DMS153 (cell line): ENCODE measurements at places on chromosomes 6 and 20.
A peak's percentile ranks its signal among the peaks of the same experiment; 100 is the strongest.

DNA sequence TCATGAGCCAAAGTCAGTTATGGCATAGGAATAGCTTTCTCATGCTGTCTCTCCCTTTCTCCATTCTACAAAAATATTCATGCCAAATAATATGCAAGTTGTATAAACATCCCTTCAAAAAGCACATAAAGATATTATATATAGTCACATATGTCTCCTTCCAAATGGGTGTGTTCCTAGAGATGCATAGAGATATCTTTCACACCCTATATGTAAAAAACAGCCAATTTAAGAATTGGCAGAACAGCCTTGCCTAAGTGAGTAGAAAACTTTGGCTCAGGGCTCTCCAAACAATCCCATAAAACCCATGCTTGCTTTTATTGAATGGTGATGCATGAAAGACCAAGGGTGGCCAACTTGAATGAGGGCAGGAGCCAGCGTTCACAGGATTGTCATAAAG is 274.7 kb upstream of the SUPT3H start:
- DNase-seq: no peak

DNA sequence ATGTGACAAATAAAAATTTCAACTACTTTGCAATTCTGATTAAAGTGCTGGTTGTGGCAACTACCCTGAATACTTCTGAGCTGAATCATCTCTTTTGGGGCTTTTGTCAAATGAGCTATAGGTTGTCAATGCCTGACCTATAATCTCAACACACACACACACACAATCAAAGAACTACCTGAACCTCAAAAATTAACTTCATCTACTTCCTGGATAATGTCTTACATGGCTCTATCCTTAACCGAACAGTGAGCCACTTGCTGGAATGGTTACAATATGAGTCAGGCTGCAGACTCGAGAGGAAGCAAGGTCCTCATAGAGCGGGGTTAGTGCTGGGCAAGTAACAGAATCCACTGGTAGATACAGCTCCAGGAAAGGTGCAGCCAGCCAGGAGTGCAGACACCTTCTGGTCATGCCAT is 70.6 kb upstream of the DST start:
- no peak for DNase-seq

DNA sequence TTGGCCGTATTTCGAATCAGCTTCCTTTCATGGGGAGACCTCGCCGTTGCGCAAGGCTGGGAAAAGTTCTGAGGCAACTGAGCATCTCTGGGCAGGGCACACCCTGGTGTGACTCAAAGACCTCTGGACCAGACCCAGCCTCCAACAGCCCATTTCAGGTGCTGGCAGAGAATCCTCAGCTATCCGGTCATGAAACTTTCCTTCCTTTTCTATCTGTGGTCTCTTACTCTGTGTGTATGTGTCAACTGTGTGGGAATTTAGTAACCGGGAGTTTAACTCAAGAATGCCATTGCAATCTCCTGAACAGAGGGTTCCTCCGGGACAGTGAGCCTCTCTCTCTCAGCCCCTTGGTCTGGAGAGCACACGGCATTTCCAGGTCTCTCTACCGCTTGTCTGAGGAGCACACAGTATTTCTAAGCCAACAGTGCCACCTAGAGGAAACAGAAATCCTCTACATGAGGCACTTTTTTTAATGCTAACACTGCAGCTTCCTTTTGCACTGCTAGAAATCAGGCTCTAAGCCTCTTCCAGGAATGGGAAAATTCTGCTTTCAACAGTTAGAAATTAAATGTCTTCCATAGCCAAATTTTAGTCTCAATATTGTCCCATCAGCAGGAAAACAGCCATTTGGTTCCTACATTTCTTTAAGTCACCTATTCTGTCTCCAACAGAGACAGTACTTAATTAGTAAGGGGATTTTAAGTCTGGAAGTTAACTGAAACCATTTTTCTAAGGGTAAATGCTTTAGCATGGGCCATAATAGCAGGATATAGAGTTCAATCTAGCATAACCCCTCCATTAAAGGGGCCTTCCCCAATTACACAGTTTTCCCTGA is 32.7 kb downstream of the PLN start:
- DNase-seq: peak; percentile 52

GRCh38 chr6:16391451-16391912 is 153.1 kb downstream of the GMPR start:
- DNase-seq: no peak

- DNase-seq: no peak
These were observed 26.5 kb upstream of the GFOD1 start for GRCh38 chr6:13513626-13514502.

DNA sequence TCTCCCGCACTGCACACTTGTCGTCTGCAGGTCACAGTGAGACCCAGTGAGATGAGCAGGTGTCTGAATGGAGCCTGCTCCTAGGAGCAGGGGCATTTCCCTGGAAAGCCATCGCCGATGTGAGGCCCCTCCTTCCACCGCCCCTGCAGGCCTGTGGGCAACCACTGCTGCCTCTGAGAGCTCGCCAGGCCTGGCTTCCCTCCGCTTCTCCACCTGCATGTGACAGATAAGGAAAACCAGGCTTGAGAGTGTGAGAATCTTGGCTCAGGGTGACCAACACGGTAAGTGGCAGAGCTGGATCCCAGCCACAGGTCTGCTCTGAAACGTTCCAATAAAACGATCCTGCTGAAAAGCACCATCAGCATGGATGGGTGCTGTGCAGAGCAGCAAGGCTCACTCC is 332.8 kb downstream of the CDH4 start:
- DNase-seq: no peak

DNA sequence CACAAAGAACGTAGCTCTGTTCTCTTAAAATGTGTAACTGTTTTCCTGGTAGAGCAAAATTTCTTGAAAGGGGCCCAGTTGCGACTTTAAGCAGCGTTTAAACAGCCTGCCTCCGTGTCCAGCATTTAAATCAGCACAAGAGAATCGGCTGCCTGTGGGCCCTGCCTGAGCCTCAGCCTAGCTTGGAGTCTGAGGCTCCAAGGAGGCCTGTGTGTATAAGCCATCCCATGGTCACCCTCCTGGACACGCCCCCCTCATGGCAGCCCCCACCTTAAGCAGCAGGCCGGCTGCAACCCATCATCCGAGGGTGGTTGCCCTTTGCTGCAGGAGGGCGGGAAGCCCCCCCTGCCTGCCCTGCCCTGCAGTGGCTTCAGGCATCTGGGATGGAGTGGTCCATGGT is 18.9 kb downstream of the SDCBP2 start:
- DNase-seq: no peak

DNA sequence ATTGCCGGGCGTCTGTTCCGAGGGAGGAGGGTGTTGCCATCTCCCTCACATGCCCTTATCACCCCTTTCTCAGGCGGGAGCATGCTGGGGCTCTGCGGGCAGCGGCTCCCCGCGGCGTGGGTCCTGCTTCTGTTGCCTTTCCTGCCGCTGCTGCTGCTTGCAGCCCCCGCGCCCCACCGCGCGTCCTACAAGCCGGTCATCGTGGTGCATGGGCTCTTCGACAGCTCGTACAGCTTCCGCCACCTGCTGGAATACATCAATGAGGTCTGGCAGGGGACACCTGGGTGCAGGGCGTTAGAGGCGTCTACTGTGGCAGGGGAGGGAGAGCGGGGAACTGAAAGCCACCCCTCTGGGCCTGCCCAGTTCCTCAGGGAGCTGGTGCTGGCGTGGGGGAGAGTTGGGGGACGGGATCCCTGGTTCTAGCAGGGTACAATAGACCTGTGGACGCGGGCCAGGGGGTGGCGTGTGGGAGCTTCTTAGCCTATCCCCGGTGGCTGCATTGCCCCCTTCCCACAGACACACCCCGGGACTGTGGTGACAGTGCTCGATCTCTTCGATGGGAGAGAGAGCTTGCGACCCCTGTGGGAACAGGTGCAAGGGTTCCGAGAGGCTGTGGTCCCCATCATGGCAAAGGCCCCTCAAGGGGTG is 697 bp downstream of the PPT2 start:
- peak; percentile 46 for DNase-seq

DNA sequence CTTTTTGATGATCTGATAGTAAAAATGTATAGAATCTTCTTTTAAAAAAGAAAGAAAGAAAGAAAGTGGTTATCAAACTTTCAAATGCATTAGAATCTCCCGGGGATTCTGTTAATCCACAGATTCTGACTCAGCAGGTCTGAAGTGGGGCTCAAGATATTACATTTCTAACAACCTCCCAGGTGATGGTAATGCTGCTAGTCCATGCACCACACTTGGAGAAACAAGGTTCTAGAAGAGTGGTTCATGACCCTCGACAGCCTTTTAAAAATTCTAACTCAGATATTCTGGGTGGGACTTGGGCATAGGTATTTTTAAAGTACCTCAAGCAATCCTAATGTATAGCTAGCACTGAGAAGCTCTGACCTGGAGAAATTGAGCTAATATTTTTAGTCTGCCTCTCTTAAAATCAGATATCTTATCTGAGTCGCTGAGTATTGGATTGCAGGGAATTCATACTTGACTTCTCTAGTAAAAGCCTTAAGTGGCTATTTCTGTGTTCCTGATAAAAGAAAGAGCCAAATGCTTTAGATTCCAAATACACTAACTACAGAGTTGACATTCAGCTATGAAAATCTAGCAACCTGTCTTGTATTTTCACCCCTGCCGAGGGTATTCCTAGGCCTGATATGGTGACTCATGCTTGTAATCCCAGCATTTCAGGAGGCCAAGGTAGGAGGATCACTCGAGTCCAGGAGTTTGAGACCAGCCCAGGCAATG is 252.4 kb downstream of the PHACTR1 start:
- no peak for DNase-seq

- DNase-seq: no peak
These were observed 27.2 kb upstream of the CNKSR3 start for GRCh38 chr6:154537511-154538325.

DNA sequence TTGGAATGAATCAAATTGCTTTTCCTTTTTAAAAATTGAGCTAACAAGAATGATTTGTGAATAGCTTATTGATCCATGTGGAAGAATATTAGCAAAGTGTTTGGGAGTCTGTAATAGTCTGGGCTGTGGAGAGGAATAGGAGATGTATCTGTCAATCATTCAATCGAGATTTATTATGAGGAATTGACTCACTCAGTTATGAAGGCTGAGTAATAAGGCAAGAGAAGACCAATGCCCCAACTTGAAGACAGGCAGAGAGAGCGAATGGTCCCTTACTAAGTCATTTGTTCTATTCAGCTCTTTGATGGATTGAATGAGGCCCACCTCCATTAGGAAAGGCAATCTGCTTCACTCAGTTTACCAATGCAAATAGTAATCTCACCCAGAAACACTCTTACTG is 403.0 kb downstream of the CD83 start:
- DNase-seq: no peak

- no peak for DNase-seq
These were observed 81.0 kb upstream of the FOXQ1 start for GRCh38 chr6:1230689-1231605.

- DNase-seq: no peak
These were observed 2.5 kb upstream of the ZC3H12D start for GRCh38 chr6:149487316-149487715.

GRCh38 chr6:81105998-81106397 is 646.5 kb downstream of the TENT5A start:
- no peak for DNase-seq

DNA sequence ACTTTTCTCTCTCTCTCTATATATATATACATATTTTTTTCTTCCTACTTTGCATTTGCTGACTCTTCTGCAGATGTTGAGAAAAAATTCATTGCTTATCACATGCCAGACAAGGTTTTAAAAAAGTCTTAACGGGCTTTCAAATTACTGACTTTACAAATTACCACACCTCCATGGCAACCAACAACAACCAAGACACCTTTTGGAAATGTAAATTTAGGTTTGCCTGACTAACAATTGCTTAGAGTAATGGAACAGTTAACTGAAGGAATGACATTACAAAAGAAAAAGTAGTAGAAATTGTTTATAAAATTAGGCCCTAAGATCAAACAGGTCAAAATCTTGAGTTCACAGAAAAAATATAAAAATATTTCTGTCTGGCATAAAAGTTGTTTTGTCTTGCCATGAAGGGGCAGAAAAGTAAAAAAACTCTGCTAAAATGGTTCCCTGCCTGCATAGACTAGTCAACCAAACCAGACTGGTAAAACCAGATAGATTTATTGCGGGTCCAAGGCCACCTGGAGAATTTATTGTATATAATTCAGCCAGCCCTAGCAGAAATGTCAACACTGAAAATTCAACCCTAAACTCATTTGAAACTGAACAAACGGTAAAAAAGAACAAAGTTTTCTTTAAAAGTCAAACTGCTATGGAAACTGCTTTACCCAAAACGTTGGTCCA is 92.8 kb upstream of the FRMD1 start:
- no peak for DNase-seq

DNA sequence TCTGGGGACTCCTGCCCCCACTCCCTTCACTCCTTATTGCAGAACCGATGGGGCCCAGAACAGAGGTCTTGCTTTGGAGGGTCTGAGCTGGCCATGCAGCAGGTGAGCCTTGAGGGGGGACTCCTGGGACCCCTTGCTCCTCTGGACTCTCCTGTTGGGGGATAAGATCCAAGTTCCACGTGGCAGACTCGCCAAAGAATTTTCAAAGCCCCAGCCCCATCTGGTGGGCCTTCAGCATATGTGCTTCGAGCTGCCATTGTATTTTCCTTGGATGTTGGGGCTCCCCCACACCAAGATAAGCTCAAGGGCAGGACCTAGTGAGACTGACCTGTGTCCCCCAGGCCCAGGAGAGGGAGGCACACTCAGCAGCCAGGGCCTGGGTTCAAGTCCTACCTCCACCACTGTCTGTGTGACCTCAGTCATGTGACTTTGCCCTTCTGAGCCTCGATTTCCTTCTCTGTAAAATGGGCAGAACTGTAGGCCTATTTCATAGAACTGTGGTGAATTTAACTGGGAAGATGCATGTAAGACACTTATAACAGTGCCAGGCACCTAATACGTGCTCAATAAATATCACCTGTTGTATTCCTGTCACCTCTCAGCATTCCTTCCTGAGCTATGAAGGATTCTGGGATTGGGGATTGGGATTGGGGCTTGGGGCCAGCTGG is 115.5 kb downstream of the VEGFA start:
- DNase-seq: no peak

DNA sequence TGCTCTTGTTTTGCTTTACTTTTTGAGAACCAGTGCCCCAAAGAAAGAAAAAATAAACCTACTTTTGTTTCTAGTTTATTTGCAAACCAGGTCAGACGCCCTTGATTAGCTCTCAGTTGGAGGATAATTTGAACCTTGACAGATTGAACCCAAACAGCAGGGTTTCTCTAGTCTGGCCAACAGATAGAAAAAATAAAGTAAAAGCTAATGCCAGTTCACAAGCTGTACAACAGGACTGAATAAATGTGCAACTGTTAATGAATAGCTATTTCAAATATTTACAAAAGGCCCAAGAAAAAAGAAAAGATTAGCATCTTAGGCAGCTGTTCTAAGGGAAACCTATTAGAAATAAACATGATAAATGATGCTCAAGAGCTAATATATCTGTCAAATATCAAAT is 331.8 kb downstream of the CDKAL1 start:
- no peak for DNase-seq

GRCh38 chr6:168530653-168531071 is 89.7 kb downstream of the SMOC2 start:
- no peak for DNase-seq

GRCh38 chr6:169556758-169557548 is 144.9 kb downstream of the WDR27 start:
- no peak for DNase-seq
